ENCODE measurements at places on chromosomes 5 and 9.

DNA sequence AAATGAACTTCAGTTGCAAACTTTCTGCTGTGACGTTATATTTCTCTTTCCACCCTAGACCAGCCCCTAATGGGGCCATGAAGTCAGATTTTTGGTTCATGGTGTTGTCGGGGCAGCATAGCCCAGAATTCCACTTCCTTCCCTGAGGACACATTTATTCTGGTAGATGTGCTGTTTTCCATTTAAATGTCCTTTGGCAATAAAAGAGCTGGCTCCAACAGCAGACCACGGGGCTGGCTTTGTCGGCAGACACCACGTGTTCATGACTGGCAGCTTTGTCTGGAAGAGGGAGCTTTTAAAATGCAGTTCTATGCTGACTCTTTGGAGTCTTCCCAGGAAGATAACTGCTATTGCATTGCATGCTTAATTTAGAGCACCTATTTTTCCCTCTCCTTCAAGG, 17.6 kb upstream of the LCP2 start:
- DNase-seq, result no peak

DNA sequence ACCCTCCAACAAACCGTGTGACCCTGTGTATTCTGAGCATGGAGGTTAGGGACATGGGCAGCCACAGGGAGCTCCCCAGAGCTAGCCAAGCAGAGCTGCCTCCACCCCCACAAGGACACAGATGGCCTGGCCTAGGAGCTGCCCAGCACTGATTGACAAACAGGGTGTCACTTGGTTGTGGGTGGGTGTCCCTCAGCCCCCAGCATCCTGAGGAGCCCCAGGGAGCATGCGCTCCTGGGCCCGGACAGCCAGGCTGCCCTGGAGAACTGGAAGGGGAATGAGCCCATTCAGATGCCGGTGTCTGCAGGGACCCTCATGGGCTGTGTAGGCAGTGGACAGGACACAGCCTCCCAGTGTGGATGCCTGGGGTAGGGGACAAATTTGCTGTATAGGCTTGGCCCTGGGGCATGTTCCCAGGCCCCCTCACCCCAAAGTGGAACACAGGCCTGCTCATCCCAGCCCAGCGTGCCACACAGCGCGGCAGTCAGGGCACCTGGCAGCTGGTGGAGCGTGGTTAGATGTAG, 124.8 kb upstream of the LMX1B start:
- no peak for DNase-seq

DNA sequence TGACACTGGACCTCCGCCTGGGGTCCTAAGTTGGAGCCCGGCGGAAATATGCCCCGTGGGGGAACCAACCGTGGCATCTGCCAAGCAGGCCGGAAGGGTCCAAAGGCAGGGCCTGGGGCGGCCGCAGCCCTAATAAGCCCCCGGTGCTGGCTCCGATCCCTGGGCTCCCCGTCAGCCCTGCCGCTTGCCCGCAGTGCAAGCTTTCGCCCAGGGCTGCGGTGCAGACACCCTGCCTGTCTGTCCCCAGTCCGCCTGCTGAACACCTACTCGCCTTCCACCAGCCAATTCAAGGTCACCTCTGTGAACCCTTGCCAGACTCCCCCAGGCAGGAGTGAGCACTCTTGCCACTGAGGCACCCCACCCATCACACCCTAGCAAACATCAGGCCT, 502 bp upstream of the PTGR1 start:
- no peak for DNase-seq

- no peak for DNase-seq
Measured at GRCh38 chr9:133165452-133165730, 1.7 kb upstream of the GBGT1 start.

GRCh38 chr5:79448336-79448735, 65.6 kb downstream of the HOMER1 start:
- no peak for DNase-seq

All from stimulated activated CD8-positive, alpha-beta memory T cell treated with anti-CD3 and anti-CD28 coated beads, Interleukin-2, amount 100 ng/mL, for 1 hour (primary cell).